Amniotic epithelial cell (primary cell): ENCODE measurements at places on chromosomes 2 and 18.

GRCh38 chr2:103159018-103159417 lies 397.2 kb downstream of the TMEM182 start:
- DNase-seq: no peak

DNA sequence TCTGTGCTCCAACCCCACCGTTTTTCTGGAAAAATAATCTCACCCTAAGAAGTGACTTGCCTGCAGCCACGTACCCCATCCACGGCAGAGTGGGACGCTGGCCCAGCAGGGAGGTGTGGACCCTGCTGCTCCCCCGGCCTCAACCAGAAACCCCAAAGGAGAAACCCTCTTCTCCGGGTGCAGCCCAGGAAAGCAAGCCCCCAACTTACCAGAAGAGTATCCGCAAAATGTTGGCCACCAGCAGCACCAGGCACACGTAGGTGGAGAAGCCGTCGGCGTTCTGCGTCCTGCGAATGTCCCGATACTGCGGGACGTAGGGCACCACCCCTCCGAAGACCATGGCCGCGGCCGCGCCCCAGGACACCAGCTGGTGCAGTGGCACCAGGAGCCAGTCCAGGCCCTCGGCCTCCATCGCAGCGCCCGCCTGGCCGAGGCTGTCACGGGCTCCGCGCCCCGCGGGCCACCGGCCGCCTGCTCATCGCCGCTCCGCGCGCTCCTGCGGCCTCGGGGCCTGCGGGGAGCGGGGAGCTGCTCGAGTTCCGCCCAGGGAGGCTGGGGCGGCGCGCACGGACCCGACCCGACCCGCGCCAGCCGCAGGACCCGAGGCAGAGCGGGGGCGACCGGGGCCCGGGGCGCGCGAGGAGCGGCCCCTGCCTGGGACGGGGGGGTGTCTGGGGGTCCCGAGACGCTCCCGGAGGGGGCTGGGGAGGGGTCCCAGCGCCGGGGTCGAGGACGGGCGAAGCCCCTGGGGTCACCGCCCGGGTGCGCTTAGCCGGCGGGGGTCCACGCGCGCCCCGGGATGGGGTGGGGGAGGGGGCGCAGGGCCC lies 725 bp downstream of the SLC66A2 start:
- DNase-seq: no peak

GRCh38 chr2:233060980-233061590 lies 943 bp downstream of the INPP5D start:
- DNase-seq: no peak

DNA sequence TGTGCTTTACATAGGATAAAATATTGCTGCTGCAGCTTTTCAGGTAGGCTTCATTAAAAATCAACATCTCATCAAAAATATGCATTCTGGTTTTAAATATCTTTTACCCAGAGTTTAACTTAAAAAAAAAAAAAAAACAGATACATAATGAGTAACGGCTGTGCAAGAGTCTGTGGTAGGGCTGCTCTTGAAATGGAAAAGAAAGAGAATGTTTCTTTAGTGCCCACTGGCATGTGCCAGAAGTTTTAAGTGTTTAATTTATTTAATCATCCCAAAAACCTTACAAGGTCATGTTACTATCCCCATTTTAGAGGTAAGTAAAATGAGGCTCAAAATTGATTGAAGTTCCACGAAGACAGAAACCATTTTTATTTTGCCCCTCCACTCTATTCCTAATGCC lies 92.1 kb downstream of the SLC8A1 start:
- DNase-seq: no peak
